ENCODE measurements at places on chromosomes 2 and 18.
A peak's percentile ranks its signal among the peaks of the same experiment; 100 is the strongest.

- DNase-seq: peak; percentile 48
Measured at GRCh38 chr2:37026050-37026449, 58.1 kb downstream of the HEATR5B start.

DNA sequence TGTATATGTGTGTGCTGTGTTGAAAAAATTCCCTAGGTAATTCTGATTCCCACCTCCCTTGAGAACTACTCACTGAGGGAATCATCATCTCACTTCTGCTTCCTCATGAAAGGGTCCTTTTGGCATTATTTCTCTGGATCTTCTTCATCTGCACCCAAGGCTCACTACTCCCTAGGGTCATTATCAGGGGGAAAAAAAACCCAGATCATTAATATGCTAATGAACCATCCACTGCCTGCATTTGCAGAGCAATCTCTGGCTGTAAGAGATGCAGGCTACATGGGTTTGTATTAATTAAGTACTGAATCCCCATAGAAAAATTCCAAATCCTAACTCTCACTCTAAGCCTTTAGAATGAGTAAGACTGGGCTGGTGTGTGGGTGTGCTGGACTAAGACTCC lies 68.0 kb upstream of the IGFBP5 start:
- DNase-seq: no peak

DNA sequence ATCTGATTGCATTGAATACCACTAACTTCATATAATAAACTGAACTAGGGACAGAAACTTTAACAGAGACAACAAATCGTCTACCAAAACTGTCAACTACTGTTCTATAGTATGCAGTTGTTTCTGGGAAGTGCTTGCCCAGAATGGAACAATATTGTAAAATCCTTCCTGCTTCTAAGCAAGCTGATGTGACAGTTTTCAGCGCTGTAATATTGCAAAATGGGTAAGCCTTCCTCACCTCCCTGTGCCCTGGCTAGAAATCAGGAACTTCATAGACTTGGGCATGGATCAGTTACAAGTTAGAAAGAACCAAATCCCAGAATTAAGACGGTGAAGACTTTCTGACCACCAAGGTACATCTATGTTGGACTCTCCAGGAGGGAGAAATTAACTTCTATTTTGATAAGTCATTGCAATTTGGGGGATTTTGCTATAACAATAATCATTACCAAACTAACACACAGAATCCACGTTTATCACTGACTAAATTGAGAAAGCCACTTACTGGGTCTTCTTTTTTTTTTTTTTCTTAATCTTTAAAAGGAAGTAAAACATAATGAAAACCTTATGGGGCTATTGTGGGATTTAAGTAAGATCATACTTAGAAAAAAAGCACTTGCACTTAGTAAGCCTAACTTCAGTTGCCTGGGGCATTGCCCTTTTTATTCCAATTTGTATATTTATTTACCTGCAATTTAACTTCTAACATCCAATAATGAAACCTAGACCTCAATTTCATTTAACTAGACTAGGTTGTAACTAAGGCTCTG lies 261.5 kb downstream of the TRIB2 start:
- DNase-seq: no peak

DNA sequence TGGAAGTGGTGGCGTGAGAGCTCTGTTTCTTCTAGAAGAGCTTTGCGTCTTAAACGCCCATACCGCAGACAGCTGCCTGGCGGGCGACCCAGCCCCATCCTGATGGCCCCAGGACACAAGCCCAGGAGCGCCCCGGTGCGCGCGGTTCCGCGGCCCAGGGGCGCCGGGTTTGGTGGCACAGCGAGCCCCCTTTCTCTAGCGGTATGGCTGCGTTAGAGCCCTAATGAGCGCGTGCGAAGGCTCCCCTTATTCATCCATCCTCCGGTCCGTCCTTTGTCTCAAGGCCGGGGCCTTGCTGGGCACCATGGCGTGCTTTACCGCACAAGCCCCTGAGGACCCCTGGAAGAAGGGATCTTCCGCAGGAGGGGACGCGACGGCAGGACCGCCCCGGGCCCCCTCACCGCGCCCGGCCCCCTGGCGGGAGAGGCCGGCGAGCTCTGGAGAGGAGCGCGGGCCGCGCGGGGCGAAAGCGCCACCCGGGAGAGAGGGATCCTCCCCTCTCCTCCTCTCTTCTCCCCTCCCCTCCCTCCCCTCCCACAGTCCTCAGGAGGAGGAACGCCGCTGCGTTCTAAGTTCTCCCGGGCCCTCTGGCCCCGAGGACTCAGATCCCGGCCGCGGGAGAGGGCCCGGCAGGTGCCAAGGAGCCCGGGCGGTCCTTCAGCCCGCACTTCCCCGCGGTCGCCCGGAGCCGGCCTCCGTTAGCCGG lies 626 bp upstream of the SLC1A4 start:
- peak; percentile 82 for DNase-seq

DNA sequence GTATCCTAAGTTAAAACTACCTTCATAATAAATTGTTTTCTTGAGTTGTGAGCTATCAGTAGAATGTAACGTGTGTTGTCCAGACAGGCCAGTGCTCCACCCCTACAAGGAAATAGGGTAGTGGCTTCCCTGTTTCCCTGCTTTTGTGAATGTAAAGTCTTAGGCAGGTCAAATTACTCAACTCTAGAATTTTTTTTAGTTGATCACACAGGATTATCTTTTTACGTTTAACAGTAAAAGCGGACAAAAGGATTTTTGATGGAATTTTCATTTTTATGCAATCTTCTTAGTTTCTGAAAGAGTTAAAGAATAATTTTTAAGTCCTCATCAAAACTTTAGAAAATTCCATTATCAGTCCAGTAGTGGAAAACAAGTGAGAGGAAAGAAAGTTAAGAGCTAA lies 38.2 kb downstream of the GPD2 start:
- DNase-seq: no peak

DNA sequence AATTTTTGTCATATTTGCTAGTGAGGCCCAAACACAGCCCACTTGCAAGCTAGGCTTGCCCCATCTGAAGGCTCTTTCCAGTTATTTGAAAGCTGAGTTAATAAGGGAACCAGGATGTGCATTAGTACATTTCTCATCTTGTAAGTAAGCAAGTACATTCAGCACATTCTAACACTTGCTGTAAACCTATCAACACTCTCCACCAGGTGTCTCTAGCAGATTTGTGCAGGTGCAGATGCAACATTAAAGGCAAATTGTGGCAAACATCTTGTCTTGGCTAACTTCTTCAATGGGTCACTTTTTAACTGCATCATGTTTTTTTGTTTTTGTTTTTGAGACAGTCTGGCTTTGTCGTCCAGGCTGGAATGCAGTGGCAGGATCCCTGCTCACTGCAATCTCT lies 25.3 kb upstream of the MFSD6 start:
- DNase-seq: peak; percentile 74

DNA sequence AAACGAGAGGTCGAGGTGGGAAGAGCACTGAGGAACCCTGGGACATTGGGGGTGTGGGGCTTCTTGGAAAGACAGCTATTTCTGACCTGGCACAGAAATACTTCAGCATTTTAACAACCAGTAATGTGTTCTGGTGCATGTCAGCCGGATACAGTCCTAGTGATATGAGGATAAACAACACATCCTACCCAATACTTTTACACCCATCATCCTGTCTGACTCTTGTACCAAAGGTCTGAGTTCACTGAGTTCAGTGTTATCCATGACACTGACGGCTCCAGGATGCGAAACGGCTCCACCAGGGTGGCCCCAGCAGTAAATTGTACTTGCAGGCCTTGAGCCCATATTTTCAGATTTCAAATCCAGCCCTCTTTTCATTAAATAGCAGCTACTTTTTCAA lies 65.9 kb upstream of the SH3BP4 start:
- no peak for DNase-seq

GRCh38 chr2:105812180-105813044 lies 67.7 kb downstream of the NCK2 start:
- no peak for DNase-seq

DNA sequence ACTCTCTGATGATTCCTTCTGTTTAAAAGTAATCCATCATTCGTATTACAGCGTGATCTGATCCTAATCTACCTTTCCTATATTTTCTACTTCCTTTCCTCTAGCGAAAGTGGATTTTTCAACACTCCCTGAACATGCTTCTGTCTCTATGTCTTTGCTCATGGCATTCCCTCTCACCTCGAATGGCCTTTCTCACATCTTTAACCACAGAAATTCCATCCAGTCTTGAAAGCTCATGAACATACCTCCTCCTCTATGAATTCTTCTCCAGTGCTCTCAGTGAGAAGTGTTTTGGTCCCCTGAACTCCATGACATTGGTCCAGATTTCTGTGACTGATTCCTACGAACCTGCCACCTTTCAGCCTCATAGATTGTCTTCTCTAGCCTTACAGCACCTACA lies 323.2 kb downstream of the RAD51AP2 start:
- peak; percentile 74 for DNase-seq

DNA sequence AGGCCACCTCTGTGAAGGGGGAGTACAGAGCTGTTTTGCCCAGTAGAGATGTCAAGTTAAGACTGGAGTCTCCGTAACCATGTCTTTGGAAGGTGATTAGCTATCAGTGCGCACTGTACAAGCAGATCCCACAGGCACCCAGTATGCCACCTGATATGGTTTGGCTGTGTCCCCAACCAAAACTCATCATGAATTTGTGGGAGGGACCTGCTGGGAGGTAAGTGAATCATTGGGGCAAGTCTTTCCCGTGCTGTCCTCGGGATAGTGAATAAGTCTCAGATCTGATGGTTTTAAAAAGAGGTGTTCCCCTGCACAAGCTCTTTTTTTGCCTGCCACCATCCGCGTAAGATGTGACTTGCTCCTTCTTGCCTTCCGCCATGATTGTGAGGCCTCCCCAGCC lies 90.2 kb downstream of the ACTR2 start:
- DNase-seq: no peak

DNA sequence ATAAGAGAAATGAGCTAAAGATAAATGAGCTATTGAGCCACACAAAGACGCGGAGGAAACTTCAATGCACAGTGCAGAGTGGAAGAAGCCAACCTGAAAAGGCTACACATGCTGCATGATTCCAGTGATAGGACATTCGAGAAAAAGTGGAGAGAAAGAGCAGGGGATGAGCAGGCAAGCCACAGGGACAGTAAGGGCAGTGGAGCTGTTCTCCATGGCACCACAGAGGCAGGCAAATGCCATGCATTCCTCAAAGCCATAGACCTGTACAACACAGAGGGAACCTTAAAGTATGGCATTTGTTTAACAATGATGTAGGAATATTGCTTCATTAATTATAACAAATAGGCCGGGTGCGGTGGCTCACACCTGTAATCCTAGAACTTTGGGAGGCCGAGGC lies 36.5 kb upstream of the ZNF236 start:
- no peak for DNase-seq

DNA sequence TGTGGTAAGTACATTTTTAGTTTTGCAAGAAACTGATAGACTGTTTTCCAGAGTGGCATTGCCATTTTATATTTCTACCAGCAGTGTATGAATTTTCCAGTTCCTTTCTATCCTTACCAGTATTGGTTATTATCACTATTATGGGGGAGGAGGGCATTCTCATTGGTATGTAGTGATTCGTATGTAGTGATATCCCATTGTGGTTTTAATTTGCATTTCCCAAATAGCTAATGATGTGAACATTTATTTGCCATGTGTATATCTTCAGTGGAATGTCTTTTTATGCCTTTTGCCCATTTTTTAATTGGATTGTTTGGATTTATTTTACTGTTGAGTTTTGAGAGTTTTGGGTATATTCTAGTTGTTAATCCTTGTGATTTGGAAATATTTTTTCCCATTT lies 16.9 kb downstream of the EIF5B start:
- DNase-seq: no peak

DNA sequence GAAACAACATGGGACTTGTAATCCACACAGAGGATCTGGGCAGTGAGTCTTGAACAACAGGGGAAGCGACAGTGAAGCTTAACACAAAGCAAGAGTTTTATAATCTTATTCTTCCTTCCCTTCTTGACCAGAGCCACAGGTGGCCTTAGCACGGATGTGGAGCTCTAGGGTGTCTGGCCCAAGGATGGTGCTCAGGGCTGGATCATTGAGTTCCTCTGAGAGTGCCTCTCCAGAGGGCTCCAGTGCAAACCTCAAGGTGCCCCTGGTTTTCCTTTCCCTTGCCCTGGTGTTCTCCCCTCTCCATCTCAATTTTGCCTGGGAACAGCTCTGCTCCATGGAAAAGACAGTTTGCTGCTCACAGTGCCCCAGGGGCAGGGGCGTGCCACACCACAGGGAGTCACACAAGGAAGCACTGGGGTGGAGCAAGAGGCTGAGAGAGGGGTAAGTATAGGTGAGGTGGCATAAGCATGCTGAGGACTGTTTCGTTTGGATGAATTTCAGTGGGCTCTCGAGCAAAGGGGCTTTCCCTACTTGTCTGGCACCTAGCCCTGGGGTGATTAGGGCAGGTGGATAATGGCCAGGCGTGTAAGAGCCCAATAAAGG lies 88.6 kb upstream of the B3GNT7 start:
- DNase-seq: peak; percentile 71

- DNase-seq: no peak
Measured at GRCh38 chr2:72780477-72780876, 45.4 kb downstream of the EXOC6B start.

DNA sequence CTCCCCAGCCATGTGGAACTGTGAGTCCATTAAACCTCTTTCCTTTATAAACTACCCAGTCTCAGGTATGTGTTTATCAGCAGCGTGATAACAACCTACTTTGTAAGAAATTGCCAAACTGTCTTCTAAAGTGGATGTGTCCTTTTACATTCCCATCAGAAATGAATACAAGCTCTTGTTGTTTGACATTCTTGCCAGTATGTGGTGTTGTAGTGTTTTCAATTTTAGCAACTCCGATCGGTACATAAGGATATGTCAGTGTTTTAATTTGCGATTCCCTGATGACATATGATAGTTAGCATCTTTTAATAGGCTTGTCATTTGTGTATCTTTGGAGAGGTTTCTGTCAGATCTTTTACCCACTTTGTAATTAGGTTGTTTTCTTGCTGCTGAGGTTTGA lies 1156.3 kb upstream of the CRIM1 start:
- no peak for DNase-seq

DNA sequence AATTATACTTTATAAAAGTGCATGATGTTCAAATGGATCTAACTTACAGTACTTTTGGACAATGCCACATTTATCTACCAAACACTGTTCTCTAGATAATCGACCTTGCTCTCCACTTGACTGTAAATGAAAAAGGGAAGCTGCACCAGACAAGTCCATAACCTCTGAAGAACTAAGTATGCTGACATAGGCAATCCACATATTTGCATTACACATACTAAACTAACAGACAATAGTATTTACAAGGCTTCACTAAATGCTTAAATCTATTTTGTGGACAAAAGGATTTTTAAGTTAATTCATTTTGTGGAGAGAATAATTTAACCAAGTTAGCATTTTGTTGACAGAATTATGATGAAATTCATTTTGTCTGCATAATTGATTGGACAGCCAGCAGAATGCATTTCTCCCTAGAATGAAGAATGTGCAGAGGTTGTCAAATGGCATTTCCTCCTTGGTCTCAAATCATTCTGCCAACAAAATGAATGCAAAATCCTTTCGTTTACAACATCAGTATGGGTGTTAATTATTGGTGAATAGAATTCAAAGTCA lies 520.9 kb downstream of the CPS1 start:
- no peak for DNase-seq

GRCh38 chr2:162382278-162382677 lies 38.3 kb downstream of the GCA start:
- no peak for DNase-seq
